ENCODE measurements at places on chromosomes 11 and 22.

DNA sequence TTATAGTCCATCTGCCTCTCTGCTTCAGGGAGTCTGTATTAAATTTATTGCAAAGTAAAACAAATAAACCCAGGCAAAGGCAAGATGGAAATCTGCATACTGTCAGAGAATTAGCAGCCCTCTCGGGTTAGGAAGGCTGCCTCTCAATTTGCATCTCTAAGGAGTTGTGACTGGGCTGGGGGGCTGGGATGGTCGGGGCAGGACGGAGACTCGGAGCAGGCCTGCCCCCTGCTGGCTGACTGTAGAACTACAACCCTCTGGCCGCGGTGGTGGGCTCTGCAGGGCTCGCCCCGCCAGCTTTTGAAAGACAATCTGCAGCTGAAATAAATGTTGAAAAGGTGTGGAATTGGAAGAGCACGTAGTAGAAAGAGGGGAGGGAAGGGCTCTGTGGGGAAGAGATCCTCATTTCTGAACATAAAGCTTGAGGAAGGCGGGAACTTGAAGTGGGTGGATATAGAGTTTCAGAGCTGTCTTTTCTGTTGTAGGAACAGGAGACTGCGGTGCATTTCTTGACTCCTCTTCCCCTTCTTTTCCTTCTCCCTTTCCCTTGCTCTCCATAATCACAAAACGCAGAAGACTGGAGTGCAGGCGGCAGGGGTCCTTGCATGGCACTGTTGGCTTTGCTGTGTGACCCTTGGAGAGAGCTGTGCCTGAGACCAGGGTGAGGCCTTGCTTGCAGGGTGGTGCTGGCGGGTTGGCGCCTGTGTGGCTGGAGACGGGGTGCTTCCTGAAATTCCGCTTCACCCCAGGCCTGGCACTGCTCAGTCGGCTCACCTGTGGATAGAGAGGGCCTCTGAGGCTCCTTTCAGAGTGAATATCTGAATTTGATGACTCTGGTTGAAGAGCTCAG, 22.6 kb upstream of the PKNOX2 start:
- DNase-seq = peak; percentile 24

GRCh38 chr11:47533690-47534151, 19.2 kb downstream of the CELF1 start:
- no peak for DNase-seq

GRCh38 chr11:129578006-129578405, 202.4 kb downstream of the BARX2 start:
- no peak for DNase-seq

- DNase-seq = no peak
These were observed 111.6 kb downstream of the SIK3 start for GRCh38 chr11:116986521-116987105.
